ENCODE measurements at places on chromosomes 11 and 22.

DNA sequence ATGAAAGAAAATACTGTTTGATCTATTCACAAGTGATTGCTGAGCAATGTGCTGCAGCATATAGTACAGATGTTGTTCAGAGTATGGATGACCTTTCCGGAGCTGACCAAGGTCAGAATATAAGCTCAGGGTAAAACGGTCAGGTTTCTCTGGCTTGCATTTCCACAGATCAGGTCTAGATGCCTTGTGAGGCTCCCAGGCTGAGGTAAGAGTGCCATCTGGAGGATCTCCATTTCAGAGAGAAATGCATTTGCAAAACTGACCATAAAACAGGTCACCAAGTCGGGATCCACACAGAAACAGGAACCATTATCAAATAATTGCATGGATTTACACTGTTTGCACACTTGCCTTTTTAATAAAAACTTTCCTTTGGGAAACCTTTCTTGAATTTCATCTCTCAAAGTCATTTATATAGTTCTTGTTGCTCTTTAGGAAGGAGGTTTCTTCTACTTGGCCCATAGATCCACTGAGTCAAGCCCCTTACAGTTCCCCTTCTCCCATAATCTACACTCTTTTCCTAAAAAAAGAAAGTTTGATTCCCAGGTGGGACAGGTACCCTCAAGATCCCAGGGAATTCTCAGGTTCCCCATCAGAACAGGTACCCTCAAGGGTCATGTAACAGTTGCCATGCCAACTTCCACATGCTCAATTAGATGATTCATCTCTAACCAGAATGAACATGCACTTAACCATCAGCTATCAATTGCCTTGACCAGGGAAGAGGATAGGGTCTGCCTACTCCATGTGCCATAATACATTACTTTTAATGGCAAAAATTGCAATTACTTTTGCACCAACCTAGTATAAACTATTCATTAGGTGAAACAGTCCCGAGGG is 25.0 kb upstream of the TMPRSS5 start:
- no peak for DNase-seq

DNA sequence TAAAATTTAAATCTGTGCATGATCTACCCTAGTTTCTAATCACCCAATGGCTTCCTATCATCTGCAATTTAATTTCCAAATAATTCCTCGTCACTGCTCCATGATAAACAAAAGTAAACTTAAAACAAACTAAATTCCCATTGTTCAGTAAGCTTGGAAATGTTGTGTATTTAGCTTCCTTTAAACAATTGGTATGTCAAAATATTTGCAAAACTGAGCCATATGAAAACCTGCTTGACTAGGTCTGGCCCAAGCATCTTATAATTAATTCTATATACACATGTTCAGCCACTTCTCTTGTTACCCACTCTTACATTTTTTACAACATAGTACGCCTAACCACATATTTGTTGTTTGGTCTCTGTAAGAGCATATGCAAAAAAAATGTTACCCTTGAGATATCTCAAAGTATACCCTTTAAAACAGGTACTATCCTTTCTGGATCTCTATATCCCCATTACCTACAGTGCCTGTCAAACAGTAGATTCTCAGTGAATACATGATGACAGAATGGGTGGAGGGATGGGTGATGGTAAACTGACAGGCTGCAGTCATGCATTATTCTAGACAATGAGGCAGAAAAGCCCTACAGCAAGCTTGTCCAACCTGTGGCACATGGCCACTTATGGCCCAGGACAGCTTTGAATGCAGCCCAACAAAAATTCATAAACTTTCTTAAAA is 1277.9 kb upstream of the TENM4 start:
- DNase-seq, result no peak

DNA sequence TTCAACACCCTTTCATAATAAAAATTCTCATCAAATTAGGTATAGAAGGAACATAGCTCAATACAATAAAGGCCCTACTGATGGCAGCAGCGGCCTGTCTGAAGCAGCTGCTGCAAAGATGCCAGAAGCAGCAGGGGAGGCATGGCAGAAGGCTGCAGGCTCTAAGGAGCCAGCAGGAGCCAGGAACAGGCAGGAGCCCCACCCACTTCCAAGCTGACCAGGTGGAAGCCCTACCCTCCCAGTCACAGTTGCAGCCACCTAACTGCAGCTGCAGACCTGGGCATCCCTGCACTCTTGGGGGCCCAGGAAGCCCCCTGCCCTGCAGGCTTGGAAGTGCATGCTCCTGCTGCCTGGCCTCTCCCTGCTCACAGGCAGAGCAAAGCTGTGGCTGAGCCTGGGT is 18.2 kb upstream of the OR6A2 start:
- no peak for DNase-seq

DNA sequence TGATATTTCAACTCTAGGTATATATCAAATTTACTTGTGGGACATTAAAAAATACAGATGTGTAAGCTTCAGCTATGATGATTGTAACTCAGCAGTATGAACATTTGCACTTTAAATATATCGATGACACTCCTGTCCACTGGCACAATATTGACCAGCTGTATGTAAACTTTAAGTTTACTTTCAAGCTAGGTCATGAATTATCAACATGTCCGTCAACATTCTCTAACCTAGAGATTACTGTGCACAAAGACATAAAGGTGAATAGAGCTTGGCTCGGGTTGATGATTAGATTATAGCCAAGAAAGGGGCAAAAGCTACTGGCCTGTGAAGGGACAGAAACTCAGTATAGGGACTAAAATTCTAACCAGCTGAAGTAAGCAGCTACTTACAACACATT is 286.6 kb downstream of the SWAP70 start:
- DNase-seq, result no peak

- peak; percentile 35 for DNase-seq
Observed at GRCh38 chr22:32531931-32532819, 57.6 kb downstream of the FBXO7 start.

GRCh38 chr11:5737670-5738392 is 1.6 kb downstream of the OR56B1 start:
- DNase-seq, result no peak

Measured in keratinocyte (primary cell).